Activated CD4-positive, alpha-beta memory T cell treated with anti-CD3 and anti-CD28 coated beads, Interleukin-2, amount 10 ng/mL, durations not matched to agents 7 days and 5 days (primary cell): ENCODE measurements at places on chromosomes 6 and 20. TPM values are rescaled to one million over a fixed set of nuclear protein-coding genes. Genes with fewer than 3 reads are reported as not detected.

The FNDC1 gene
- not detected for total RNA-seq

The SLC4A11 gene
- 1.8 TPM for total RNA-seq

The MRAP2 gene
- total RNA-seq = not detected

The HSF2 gene
- total RNA-seq = 13.3 TPM

The BFSP1 gene
- 2.7 TPM for total RNA-seq

The ALDH8A1 gene
- 1.2 TPM for total RNA-seq

The HUS1B gene
- 0.78 TPM for total RNA-seq

The OR2W1 gene
- not detected for total RNA-seq

The PROKR2 gene
- not detected for total RNA-seq

The TBXT gene
- total RNA-seq = not detected

The BPIFB2 gene
- not detected for total RNA-seq
